ENCODE measurements at places on chromosomes 5 and 9. TPM values are rescaled to one million over a fixed set of nuclear protein-coding genes. Genes with fewer than 3 reads are reported as not detected.

GRCh38 chr9:87570000-87570908, 72.6 kb downstream of the DAPK1 start:
- no peaks in the 10 kb centered on the region for H3K36me3 ChIP-seq
- H3K27me3 ChIP-seq = no peaks in the 10 kb centered on the region
- H3K27ac ChIP-seq = no peak overlapping the region
- H3K4me1 ChIP-seq = no peaks in the 10 kb centered on the region
- DNase-seq = no peak
- no peak overlapping the region for H3K4me3 ChIP-seq

DNA sequence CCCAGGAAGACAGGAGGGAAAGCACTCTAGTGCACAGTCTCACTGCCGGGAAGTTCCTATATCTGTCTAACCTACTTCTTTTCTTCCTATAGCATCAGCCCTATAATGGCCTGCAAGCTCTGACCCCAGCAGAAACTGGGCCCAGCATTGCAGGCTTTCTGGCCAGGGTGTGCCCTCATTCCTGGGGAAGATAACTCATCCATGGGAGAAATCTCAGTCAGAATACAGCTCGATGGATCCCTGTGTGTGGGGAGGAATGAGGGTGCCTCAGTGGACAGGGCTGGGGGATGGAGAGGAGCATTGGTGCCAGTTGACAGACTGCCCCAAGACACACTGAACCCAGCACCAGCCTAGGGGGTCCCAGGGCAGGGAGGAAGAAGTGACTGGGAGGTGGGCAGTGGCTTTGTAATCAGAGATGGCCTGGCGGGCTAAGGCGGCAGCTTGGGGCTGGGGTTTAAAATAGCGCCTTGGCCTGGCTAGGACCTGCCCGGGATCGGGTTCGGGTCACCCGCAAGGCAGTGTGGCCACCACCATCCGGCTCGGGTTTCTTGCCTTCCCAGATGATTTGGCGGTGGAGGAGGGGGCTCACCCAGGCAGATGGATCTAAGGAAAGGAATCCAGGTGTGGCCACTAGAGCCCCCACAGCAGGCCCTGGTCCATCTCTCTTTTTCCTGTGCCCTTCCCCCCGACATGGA, 7.6 kb upstream of the CXXC5 start:
- H3K4me1 ChIP-seq = peaks cover 54% of the 10 kb centered on the region
- H3K36me3 ChIP-seq = no peaks in the 10 kb centered on the region
- no peak overlapping the region for H3K27ac ChIP-seq

- H3K27me3 ChIP-seq = no peaks in the 10 kb centered on the region
- H3K36me3 ChIP-seq = no peaks in the 10 kb centered on the region
- H3K4me1 ChIP-seq = peaks cover 19% of the 10 kb centered on the region
- H3K4me3 ChIP-seq = no peak overlapping the region
Observed at GRCh38 chr5:73442996-73443627, 5.5 kb downstream of the FOXD1 start.

The FAM81B gene
- not detected for total RNA-seq

- no peaks in the 10 kb centered on the region for H3K27me3 ChIP-seq
- DNase-seq = peak; percentile 96
- H3K4me3 ChIP-seq = peak overlapping the region; percentile 14
- H3K27ac ChIP-seq = peak overlapping the region; percentile 96
Observed at GRCh38 chr5:109865637-109866036, 175.9 kb downstream of the MAN2A1 start.
